ENCODE measurements at places on chromosomes 7 and 10.

GRCh38 chr10:32210306-32211045, 136.5 kb downstream of the EPC1 start:
- DNase-seq = peak; percentile 11

DNA sequence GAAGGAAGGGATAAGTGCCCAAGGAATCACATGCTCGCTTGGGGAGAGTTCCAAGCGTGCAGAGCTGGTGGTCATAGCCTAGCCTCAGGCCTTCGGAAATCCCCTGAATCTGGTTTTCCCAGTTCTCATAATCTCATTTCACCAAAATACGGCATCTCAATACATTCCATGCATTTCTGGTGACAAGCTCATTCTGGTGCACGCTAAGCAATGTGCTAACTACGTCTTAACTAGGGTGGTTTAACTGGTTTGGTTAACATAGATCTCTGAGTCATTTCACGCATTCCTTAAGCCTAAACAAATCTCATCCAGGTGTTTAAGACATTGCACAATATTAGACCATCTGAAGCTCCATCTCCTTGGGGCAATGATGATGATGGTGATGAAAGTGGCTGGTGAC, 72.9 kb upstream of the STEAP1B start:
- DNase-seq = no peak

DNA sequence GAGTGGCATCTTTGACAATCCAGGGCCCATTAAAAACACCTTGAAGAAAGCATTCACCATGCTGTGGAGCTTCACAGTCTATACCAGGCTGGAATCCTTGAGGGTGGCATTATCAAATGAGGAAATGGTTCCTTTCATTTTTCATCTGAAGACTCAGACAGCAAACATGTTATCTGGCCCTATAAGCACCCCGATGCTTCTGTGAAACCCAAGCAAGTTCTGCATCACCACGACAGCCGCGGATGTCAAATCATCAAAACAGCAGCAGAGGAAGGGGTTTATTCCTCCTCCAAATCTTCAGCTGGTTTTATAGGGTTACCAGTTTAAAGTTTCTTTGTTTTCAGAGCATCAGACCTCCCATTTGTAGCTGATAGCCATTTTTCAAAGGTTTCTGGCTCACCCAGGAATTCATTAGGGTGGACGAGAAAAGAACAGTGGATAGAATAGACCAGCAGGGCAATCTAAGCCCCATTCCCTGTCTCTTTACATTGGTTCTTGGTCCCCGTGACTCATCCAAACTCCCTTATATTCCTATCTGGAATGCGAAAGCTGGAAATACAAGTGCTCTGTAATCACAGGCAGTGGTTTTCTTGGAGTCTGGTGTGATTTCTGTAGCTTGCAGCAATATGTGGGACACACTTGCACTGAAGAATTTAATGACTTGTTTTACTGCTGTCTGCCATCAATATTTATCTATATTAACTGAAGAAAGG, 217.9 kb downstream of the SKAP2 start:
- no peak for DNase-seq

- no peak for DNase-seq
Observed at GRCh38 chr10:57996536-57996935, 271.2 kb downstream of the IPMK start.

- DNase-seq = no peak
Observed at GRCh38 chr10:74891053-74891452, 64.7 kb downstream of the KAT6B start.

DNA sequence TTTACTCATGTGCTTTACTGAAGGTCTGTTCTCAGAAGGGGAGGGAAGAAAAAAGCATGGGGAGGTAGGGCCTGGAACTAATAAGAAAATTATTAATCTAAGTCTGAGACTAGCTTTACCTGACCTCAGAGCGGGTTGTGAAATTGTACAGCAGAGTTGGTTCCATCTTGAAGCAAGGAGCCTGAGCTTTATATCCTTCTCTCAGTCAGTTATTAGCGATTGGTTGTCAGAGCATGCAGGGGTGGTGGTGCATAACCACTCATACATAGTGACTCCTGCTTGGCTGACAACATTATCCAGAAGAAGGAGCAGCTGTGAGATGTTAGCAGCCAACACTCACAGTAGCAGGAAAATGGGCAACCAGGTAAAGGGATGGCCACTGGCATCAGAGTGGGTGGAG, 976.3 kb upstream of the LRRTM3 start:
- no peak for DNase-seq

DNA sequence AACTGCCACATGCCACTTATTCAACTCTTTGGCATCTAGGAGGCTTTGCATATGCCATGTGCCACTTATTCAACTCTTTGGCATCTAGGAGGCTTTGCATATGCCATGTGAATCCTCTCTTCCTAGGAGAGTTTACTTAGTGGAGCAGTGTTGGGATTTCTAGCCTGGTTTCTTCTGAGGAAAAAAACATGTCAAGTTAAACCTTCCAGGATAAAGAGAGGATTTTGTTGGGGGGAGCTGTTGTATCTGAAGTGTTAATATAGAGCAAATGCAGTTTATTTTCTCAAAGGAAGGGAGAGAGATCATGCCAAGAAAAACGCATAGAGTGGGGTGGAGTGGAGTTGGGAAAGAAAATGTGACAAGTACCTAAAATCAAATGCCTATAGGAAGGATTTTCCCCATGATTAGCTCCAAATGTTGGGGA, 91.5 kb downstream of the MCU start:
- no peak for DNase-seq

- DNase-seq = no peak
Observed at GRCh38 chr7:25894002-25894901, 257.7 kb upstream of the NFE2L3 start.
